ENCODE measurements at places on chromosomes 3 and 15.

DNA sequence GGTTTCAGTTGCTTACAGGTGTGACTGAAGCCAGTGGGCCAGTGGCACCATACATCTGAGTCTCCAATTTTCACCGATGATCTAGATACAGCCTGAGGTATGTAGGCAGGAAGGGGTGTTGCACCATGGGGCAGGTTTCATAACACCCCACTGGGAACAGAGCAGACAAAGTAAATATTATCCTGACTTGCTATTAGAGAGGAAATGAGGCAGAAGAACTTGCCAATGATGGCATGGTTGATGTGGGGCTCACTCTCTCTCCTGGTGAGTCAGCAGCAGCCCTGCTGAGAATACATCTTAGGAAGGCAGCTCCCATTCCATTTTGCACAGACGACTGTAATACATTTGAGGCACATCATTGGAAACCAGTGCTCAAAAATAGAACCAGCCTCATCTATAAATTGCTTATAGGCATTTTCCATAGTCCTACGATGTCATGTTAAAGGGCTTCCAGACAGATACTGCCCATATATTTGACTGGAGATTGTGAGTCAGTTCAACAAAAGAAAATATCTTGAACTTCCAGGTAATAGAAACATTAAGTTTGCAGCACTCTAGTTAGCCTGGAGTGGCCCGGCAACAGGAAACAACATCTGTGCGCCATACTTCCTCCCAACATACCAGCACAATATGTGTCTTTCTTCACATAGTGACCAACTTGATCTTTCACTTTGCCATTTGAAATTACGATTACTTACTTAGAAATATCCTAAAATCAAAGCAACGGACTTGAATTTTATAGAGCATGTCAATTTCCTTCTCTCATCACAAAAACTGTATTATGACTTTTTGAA lies 175.5 kb downstream of the NECTIN3 start:
- DNase-seq, result no peak

- no peak for DNase-seq
Observed at GRCh38 chr3:41290736-41291135, 91.4 kb downstream of the CTNNB1 start.

GRCh38 chr3:40290396-40290795 lies 19.1 kb upstream of the EIF1B start:
- DNase-seq, result no peak

DNA sequence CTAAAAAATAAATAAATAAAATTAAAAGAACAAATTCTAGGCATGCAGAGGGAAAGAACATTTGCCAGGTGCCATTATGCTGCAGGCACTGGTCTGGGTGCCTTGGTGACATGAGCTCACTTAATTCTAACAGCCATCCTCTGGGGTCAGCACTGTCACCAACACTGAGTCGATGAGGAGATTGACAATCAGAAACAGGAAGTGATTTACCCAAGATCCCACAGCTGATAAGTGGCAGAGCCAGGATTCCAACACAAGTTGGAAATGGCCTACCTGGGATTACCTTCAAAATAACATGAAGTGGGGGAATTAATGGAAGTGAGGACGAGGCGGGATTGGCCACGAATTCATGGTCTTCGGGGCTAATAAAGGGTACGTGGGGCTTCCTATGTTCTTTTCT lies 3.6 kb downstream of the PLIN1 start:
- no peak for DNase-seq

GRCh38 chr3:152385761-152386160 lies 117.0 kb downstream of the MBNL1 start:
- DNase-seq, result no peak

DNA sequence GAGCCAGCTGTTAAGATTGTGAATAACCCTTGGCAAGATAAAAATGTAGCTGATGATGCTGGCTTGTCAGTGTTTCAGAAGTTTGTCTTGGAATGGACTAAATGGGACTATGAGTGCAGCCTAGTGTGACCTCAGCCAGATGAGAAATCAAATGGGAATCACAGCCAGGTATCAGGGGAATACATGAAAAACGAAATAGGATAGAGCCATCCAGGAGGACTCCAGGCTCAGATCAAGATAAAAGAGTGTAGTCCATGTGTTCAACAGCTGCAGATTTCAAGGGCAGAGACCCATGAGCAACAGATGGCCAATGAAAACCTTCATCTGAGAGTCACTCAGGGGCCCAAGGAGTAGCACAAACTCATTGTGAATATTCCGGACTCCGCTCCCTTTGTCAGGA lies 1080.9 kb upstream of the CADM2 start:
- no peak for DNase-seq

- DNase-seq, result no peak
Observed at GRCh38 chr3:155989536-155989935, 119.1 kb downstream of the GMPS start.

DNA sequence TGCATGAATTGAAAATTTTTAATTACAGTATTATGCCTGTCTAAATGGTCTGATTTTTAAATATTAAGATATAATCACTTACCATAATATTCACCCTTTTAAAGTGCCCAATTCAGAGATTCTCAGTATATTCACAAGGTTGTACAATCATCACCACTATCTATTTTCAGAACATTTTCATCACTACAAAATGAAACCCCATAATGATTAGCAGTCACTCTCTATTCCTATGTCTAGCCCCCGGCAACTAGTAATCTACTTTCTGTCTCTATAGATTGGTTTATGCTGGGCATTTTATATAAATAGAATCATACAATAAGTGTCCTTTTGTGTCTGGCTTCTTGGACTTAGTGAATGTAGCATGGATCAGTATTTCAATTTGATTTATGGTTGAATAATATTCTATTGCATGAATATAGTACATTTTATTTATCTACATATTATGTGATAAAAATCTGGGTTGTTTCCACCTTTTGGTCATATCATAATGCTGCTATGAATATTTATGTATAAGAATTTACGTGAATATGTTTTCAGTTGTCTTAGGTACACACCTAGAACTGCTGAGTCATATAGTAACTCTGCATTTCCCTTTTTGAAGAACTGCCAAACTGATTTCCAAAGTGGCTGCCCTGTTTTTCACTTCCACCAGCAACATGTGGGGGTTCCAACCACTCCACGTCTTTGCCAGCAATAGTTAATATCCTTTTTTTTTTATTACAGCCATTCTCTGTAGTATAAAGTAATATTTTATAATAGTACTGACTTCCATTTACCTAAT lies 485.7 kb upstream of the ZNF385D start:
- DNase-seq, result no peak

DNA sequence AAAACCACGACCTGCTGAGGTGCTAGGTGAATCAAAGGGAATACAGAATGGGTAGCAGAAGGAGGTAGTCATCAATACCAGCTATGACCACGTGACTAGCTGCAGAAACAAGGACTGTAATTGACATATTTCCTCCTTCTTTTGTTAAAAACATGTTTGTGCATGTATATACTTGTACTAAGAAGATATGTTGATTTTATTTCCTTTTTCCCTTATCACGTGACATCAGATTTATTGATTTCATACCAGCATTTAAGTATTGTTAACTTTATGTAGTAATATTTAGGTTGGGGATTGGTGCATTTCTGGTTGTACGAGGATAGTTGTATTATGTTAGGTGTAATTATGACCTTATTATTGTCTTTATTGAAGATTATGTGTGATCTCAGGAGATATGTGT lies 36.2 kb downstream of the PEX5L start:
- no peak for DNase-seq

- DNase-seq, result peak; percentile 43
Observed at GRCh38 chr15:96324192-96324895, 6.2 kb upstream of the NR2F2 start.

DNA sequence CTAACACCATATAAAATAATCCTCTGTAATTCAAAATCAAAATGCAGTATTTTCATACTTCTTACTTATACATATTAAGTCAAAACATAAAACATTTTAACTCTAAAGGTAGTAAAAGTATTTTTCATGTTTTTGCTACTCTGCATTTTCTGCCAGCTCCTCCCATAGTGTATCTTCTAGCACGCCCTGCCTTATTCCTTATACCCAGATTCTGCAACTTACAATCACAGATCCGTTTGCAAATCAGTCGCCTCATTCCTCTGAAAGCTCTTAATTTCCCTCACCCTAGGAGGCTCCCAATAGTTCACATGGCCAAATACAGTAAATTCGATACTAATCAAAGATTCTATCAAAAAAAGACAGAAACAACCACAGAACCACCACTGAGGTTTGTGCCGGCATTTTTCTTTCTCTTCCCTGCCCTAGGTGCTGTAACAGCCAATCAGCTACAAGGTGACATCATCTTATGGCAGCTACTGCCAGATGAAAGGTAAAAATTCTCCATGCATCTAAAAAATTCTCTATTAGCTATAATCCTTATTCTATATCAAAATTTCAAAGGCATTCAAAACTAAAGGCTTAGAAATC lies 72.9 kb downstream of the CLASP2 start:
- DNase-seq, result no peak

DNA sequence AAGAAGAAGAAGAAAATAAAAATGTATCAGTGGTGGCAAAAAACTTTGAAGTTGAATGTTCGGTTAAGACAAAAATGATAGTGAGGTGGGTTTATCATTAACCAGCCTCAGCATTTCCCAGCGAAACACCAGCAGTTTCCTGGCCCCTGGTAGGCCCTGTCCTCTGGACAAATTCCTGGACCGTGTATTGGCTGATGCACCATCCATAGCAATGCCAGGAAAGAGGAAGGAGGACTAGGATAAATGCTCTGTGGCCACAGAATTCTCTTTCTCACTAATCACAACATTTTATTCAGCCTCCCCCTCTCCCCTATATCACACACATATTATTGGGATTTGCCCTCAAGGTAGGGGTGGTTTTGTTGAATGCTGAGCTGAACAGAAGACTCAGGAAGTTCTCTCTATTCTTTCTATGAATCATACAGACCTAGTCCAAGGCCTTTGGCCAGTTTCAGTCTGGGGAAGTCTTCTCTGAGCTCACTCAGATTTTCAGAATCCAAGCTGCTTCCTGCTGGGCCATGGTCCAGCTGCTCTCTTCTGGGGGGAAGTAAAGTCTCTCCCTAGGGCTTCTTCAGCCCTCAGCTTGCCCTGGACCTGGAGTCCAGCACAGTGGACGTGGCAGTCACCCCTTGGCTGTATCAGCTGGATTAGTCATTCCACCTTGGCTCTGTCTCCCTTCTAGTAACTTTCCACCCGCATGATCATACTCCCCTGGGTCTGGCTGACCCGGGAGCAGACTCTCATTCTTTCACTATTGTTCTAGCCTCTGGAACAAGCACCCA lies 27.6 kb downstream of the SLC28A1 start:
- peak; percentile 98 for DNase-seq

DNA sequence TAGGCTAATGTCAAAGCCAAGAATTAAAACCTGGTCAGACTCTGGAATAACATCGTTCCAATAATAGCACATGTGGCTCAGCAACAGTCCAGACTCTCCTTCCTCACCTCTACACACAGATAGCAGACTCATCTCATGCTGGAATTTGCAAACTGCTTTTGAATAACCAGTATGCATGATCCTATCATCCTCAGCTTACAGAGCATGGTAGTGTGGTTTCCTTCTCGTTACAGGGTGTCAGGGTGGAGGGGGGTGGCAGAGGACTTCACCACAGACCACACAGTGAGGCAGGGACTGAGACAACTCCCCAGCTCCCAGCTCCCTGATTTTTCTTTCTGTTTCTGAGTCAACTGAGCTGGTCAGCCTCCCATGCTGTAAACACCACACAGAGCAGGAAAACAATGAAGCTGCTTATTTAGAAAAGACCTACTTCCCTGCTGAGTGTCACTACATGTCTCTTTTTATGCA lies 101.6 kb downstream of the RPL22L1 start:
- DNase-seq, result no peak

DNA sequence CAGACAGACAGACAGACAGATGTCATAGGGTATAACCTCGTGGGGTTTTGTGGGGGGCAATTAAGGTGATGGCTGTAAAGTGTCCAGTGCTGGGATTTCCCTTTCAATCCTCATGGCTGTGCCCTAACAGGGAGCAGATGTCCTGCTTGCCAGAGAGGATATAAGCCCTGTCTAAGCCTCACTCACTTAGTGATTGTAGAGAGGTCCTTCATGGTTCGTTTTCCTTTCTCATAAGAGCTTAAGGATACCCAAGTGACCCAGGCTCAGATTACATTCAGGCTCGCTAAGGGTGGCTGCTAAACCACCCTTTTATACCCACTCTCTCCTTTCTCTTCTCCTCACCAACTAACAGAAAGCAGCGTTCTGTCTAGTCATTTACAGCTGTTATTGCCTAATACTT lies 19.2 kb downstream of the LYSMD2 start:
- no peak for DNase-seq

- DNase-seq, result no peak
Observed at GRCh38 chr3:114101101-114101500, 44.6 kb downstream of the QTRT2 start.

DNA sequence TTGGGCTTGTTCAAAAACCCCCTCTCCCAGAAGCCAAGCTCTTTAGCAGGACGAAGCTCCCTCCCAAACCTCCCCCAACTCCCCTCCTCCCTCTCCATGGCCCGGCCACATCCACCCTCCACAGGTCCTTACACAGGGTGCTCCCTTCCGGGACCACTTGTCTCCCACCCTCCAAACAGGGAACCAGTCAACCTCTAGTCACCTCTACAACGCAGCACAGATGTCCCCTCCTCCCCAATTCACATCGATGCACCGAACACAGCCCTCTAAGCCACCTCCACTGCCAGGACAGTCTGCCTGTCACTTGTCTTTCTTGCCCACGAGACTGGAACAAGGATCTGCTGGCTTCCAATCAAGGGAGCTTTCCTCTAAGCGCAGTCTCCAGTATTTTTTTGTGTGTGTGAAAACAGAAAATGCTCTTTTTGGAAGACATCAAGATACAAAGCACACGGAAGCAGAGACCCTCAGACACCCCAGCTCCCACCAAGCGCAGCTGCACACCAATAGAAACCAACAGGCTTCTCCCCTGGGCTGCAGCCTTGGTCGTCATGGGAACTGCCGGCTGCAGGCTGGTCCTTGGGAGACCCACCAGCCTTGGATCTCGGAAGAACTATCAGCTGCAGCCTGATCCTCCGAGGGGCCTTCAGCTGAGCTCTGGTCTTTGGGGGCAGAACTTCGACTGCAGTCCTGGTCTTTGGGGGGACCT lies 26.5 kb downstream of the IQSEC1 start:
- DNase-seq, result no peak

- DNase-seq, result peak; percentile 57
Observed at GRCh38 chr15:33699691-33700447, 268.4 kb upstream of the CHRM5 start.

GRCh38 chr3:146894406-146894805 lies 289.3 kb upstream of the PLSCR5 start:
- DNase-seq, result peak; percentile 41

- peak; percentile 47 for DNase-seq
Observed at GRCh38 chr3:39126532-39127071, 19.1 kb downstream of the TTC21A start.

- peak; percentile 76 for DNase-seq
Observed at GRCh38 chr3:105118905-105119304, 247.8 kb upstream of the ALCAM start.
